ENCODE measurements at places on chromosomes 3 and 15.

GRCh38 chr3:110576960-110577359 is 494.7 kb upstream of the NECTIN3 start:
- no peak for DNase-seq

- no peak for DNase-seq
Measured at GRCh38 chr3:186004209-186004608, 66.4 kb upstream of the TRA2B start.

DNA sequence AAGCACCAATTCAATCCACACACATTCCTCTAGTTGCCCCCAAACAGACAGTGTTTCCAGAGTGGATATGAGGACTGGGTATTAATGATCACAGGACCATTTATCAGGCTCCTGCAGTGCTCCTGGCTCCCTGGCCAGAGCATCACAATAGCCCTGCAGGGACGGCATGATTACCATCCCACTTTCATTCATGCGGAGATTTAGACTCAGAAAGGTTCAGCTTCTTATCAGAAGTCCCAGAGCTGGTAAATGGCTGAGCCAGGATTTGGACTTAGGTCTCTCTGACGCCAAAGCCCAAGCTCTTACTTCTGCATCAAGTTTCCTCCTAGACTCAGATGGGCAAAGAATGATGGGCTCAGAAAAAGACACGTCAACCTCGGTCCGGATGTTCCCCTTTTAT is 2.9 kb upstream of the EPHB3 start:
- DNase-seq: no peak

- no peak for DNase-seq
Measured at GRCh38 chr15:51328926-51329325, 9.5 kb downstream of the CYP19A1 start.

DNA sequence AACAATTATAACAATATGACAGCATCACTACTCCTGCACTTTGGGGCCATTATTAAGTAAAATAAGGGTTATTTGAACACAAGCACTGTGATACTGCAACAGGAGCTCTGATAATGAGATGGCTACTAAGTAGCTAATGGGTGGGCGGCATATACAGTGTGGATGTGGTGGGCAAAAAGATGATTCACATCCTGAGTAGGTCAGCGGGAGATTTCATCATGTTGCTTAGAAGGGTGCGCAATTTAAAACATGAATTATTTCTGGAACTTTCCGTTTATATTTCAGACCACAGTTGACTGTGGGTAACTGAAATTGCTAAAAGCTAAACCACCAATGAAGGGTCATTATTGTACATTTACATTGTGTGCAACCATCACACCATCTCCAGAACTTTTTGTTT is 42.3 kb downstream of the FBXO22 start:
- DNase-seq: no peak

- no peak for DNase-seq
Measured at GRCh38 chr15:69014454-69014853, at the start of gene NOX5. Gene NOX5, plus strand, starts transcription at chr15:69014695. Its CDS starts 41 bp downstream, at chr15:69014736.

DNA sequence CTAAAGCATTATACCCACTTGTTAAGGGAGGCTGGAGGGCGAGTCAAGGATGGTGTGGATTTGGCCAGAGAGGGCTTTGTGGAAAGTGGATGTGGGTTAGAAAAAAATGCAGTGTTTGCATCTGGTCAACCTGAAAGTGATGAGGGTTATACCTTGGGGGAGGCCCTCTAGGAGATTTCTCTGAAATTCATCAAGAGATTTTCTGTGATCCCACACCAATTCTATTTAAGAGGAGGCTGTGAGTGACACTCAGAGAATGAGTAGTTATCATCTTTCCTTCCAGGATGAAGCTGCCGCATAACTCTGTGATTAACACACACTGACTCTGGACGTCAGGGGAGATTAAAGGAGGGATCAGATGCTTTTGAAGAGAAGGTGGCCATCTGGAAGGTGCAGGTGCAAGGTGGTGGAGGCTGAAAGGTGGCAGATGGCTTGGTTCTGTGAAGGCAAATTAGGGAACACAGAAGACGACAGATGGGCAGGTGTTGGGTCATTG is 54.8 kb downstream of the ANAPC13 start:
- DNase-seq: no peak

- no peak for DNase-seq
Measured at GRCh38 chr15:29207027-29207757, 62.4 kb downstream of the NSMCE3 start.

GRCh38 chr15:90576711-90577389 is 47.1 kb downstream of the CRTC3 start:
- no peak for DNase-seq

- DNase-seq: no peak
Measured at GRCh38 chr15:81085213-81085612, 48.9 kb upstream of the CFAP161 start.

DNA sequence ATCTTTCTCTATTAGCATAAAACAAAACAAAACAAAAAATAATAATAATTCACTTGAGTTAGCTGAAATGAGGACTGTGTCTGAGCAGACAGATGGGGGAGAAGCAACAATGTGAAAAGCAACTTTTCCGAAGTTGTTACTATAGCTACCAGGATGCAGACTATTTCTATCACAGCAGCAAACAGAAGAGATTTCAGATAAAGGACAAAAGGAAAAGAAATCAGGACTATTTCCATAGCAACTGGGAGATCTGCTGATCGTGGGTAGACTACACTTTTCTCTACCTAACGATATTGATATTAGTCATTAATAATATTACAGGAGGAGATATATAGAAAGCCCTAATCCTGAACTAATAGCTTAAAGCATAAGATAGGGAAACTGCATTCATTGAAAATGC is 321.7 kb downstream of the GABRG3 start:
- no peak for DNase-seq

DNA sequence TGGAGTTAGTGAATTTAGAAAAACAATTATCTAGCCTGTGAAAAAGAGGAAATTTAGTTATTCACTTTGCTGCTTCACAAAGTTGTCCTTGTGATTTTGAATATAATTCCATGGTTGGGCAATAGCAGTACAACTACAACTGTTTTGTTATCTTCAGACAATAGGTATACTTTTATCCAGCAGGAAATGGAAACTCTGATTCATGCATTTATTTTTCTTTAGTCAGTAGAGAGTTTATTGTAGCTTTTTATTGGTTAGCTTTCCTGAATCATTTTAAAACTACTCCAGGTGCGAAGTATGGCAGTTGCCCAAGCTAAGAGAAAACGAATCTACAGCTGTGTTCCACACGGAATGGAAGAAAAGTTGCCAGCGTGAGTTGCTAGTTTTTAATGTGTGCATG is 80.3 kb downstream of the TM4SF4 start:
- no peak for DNase-seq

DNA sequence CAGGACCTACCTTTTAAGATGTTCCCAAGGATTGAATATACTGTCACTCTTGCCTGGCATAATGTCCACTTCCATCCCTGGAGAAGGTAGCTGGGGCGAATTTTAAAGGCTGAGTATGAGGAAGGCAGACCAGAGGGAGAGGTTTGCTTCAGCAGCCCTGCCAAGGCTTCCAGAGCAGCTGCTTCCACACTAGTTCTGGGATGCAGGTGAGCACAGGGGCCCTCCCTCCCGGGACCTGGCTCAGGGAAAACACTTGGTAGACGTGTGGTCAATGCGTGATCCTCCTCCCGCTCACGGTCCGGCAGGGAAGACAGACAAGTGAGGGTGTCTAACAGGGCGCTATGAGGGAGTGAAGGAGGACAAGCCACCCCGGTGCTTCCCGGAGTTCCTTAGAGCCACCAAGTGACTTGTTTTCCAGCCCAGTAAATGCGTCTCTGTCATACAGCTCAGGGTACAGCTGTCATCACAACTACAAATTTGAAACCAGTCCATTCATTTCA is 327.6 kb downstream of the ARRDC4 start:
- no peak for DNase-seq

DNA sequence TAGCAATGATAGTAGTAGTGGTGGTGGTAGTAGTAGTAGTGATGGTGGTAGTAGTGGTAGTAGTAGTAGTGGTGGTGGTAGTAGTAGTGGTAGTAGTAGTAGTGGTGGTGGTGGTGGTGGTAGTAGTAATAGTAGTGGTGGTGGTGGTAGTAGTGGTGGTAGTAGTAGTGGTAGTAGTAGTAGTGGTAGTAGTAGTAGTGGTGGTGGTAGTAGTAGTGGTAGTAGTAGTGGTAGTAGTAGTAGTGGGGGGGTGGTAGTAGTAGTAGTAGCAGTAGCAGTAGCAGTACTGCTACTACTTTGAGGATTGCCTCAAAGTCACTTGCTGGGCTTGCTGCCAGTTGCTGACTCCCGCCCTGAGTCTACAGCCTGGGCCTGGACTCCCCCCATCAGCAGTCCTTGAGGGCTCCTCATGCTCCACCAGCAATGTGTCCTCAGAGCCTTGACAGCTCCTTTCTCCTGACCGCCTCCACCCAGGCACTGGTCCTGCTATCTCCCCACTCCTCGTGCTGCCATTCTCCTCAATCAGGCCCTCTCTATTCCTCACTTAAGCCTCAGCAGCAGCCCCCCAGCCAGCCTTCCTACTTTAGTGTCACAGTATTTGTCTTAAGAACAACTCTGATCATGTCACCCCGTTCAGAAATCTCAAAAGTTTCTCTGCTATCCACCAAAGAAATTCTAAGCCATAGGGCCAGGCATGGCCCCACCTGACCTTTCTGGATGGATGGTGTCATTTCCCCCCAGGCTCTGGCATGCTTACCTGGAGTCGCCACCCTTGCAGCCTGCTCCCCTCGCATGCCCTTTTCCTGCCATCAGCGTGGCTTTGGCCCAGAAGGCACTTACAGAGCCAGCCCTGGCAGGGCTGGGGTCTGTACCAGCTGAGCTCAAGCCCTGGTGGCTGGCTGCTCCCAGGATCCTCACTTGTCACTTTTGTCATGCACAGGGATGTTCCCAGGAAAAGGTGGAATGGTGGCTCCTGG is 45.6 kb downstream of the DLEC1 start:
- no peak for DNase-seq
